Activated T-cell treated with anti-CD3 and anti-CD28 coated beads, Interleukin-2, amount 50 U/mL, for 24 hours (primary cell): ENCODE measurements at places on chromosomes 2 and 18.

DNA sequence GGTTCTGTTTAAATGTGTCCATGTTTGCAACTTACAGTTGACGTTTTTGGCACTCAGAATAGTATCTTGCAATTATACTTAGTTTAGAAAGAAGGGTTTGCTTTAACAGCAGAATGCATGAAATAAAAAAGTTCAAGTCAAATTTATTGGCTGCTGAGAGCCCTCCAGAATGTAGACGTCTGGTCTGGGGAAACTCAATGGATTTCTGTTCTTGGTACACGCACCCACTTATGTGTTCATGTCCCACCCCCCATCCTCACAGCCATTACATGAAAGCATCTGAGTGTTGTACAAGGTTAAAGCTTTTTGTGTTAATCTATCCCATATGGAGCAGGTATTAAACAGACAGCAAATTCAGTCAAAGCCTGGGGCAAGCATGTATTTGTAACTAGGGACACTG is 219.5 kb downstream of the SOX11 start:
- no peaks in the 10 kb centered on the region for H3K36me3 ChIP-seq
- no peaks in the 10 kb centered on the region for H3K4me1 ChIP-seq
- no peak for DNase-seq

DNA sequence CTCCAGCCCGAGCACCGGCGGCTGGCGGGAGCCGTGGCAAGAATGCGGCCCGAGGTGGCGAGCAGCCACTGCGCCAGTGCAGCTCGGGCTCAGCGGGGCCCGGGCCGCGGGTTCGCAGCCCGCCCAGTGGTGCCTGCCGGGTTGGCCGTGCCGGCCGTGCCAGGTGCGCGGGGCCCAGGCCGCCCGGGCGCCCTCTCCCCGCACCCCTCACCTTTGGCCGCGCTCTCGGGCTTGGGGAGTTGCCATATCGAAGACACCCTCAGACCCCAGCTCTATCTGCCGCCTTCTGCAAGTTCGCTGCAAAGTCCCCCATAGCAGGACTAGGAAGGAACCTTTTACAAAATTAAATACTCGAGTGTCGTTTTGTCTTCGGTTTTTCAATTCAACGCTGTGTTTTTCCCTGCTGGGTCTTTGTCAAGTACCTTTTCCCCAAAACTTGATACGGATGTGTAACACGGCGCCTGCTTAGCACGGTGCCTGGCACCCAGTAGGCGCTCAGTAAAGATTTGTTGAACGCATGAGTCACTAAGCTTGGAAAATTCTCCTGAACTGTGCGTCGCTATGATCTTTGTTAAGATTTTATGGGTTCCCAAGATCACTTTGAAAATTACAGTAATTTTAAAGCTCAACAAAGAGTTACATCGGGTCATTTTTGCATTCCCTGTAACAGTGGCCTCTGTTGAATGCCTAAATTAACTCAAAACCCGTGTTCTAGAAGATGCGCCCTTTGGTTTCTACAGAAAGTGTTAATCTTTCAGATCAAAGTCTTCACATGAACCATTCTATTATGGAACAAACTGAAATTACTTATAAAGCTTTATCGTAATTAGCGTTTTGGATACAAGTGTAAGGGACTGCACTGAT is 750 bp downstream of the STRADB start:
- H3K27me3 ChIP-seq, result no peaks in the 10 kb centered on the region
- peaks cover 42% of the 10 kb centered on the region for H3K4me1 ChIP-seq
- H3K27ac ChIP-seq, result peak overlapping the region; percentile 85
- no peak for DNase-seq
- peak overlapping the region; percentile 87 for H3K4me3 ChIP-seq

DNA sequence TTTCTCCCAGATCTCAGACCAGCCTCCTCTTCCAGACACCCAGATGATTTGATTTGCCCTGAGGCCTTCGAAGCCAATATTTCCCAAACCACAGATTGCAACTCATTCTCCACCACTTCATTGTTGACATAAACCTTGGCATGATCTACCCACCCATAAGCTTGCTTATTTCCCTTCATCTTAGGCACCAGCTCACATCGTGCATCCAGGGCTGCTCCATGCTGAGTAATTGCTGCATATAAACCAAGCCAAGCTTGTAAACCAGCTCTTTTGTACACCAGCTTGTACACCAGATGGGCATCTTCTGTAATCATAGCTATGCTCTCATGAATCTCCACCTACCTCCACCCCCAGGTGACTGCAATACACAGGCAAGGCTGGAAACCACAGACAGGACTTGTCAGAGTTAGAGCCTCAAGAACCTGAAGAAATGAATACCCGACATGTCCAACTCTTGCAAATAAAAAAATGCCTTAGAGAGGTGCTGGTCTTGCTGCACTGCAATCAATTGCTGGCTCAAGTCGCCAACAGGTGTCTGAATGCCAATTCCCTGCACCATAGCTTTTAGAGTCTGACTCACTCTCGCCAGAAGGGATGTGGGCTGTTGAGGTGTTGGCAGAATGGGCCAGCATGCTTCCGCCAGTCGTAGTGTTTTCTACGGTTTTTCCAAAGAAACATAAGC is 31.5 kb downstream of the TRABD2A start:
- DNase-seq, result peak; percentile 48
- H3K4me3 ChIP-seq, result peak overlapping the region; percentile 20
- H3K27ac ChIP-seq, result peak overlapping the region; percentile 85
- peaks cover 47% of the 10 kb centered on the region for H3K36me3 ChIP-seq
- H3K4me1 ChIP-seq, result peaks cover 90% of the 10 kb centered on the region
- H3K27me3 ChIP-seq, result no peaks in the 10 kb centered on the region

- H3K4me3 ChIP-seq, result no peak overlapping the region
- H3K27me3 ChIP-seq, result peaks cover 12% of the 10 kb centered on the region
- DNase-seq, result no peak
- H3K4me1 ChIP-seq, result peaks cover 56% of the 10 kb centered on the region
These were observed 74.4 kb downstream of the MAP3K20 start for GRCh38 chr2:173150087-173150486.

DNA sequence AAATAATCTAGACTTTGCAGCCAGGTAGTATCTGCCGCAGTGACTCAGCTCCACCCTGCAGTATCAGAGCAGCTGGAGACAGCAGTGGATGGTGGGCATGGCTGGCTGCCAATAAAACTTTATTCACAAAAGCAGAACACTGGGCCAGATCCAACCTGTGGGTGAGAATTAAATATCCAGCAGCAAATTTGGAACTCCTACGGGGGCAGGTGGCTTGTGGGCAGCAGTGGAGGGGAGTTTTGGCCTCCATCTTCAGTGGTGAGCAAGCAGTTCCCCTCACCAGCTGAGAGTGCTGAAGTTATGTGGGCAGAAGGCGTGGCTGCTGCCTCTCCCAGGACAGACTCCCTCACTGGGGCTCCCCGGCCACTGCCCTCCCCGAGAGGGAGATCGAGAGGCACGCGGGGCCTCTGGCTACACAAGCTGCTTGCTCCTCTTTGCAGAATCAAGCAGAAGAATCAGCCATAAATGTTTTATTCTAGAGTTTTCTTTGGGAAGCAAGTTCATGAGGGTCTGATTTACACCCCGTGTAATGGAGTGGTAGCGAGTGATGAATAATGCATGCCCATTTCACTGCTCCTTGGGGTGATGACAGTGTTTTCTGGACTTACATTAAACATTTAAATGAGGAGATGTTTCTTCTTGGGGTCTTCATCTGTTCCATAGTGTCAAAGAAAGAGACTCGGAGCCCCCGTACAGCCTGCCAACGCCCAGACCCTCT is 204.3 kb downstream of the SEPTIN10 start:
- H3K27me3 ChIP-seq, result no peaks in the 10 kb centered on the region
- H3K27ac ChIP-seq, result no peak overlapping the region
- H3K4me3 ChIP-seq, result no peak overlapping the region
- no peaks in the 10 kb centered on the region for H3K4me1 ChIP-seq
- no peaks in the 10 kb centered on the region for H3K36me3 ChIP-seq

DNA sequence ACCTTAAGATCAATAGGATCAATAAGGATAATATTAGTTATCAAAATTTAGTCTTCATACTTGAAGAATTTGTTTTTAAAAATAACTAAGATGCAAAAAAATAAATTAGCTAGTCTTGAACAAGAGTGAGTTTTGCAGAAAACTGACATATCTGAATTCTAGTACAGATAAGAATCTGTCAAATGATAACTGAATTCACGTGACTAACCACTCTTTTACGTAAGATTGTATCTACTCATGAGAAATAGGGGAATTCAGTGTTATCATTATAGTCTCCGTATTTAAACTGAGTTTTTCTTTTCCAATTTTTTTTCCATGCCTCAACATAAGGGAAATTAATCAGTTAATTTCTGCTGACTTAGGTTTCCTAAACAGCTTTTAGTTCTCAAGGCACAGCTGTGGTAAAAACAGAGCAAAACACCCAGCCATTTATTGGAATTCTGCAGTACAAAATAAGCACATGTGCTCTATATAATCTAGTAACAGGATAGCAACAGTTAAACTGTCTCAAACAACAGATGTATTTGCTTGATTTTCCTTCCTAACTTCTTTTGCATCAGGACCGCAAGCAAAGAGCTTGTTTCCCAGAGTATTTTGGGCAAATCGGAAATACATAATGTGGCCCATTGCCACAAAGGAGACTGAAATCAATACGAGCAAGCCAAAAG is 19.1 kb downstream of the SLC40A1 start:
- no peak for DNase-seq
- H3K27me3 ChIP-seq, result no peaks in the 10 kb centered on the region
- H3K27ac ChIP-seq, result no peak overlapping the region
- H3K4me1 ChIP-seq, result peaks cover 14% of the 10 kb centered on the region
- H3K4me3 ChIP-seq, result no peak overlapping the region
- peaks cover 24% of the 10 kb centered on the region for H3K36me3 ChIP-seq

GRCh38 chr2:234690569-234691213 is 193.8 kb upstream of the ARL4C start:
- DNase-seq, result no peak
- peaks cover 47% of the 10 kb centered on the region for H3K27me3 ChIP-seq
- H3K27ac ChIP-seq, result no peak overlapping the region
- H3K4me1 ChIP-seq, result peaks cover 5% of the 10 kb centered on the region

- H3K4me3 ChIP-seq, result no peak overlapping the region
- peaks cover 9% of the 10 kb centered on the region for H3K4me1 ChIP-seq
- no peaks in the 10 kb centered on the region for H3K36me3 ChIP-seq
- no peak for DNase-seq
- no peak overlapping the region for H3K27ac ChIP-seq
These were observed 347.4 kb downstream of the PARD3B start for GRCh38 chr2:204892506-204893255.

DNA sequence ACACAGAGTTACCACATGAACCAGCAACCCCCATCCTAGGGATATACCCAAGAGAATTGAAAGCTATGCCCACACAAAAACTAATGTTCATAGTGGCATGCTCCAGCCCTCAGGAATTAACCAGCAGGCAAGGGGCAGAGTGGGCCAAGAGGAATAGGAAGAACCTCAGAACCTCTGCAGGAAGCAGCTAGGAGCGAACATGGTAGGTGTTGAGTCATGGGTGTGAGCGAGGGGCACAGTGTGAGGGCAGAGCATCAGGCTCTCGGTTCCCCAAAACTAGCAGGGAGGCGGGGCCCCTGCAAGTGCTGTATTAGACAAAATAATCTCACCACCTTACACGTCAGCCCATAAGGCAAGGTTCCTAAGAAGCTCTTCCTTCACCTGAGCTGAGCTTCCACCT is 5.6 kb upstream of the RUFY4 start:
- DNase-seq, result no peak
- H3K27me3 ChIP-seq, result peaks cover 37% of the 10 kb centered on the region
- no peak overlapping the region for H3K4me3 ChIP-seq
